Suprapubic skin (tissue), 4 donors: ENCODE measurements at places on chromosomes 11 and 22.

DNA sequence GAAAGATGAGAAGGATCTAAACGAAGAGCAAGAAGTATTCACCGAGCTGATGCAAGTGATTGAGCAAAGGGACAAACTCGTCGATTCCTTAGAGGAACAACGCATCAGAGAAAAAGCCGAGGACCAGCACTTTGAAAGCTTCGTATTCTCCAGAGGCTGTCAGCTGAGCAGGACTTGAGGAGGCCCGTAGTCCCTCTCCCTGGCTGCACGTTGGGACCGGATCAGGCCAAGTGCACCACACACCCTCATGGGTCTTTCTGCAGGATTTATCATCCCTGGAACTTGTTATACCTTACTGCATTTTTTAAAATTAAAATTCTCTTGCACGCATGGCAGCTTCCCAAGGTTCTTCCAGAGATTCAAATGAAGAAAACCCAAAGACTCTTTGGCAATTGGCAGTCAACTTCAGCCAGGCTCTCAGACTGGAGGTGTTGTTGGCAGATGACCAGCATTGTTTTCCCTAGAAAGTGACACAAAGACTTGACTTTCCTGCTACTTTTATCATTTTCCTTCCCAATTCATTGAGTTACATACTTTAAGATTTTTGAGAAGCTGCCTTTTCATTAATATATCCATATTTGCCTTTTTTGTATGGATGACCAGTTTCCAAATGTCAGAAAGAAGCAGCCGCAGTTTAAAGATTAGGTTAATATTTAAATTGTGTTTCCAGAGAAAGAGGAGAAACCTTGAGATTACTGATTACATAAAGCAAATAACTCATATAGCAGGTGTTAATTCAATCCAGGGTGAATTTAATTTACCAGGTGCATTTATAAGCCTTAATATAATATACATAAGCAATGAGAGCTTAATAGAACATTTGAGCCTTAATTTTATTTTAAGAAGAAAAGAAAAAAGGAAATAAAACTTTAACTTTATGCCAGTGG, 18.8 kb upstream of the PARVA start:
- no peaks in the 10 kb centered on the region for H3K4me1 ChIP-seq
- no peak overlapping the region for H3K4me3 ChIP-seq
- H3K27me3 ChIP-seq: no peaks in the 10 kb centered on the region
- peaks cover 2% of the 10 kb centered on the region for H3K36me3 ChIP-seq
- no peak for DNase-seq

DNA sequence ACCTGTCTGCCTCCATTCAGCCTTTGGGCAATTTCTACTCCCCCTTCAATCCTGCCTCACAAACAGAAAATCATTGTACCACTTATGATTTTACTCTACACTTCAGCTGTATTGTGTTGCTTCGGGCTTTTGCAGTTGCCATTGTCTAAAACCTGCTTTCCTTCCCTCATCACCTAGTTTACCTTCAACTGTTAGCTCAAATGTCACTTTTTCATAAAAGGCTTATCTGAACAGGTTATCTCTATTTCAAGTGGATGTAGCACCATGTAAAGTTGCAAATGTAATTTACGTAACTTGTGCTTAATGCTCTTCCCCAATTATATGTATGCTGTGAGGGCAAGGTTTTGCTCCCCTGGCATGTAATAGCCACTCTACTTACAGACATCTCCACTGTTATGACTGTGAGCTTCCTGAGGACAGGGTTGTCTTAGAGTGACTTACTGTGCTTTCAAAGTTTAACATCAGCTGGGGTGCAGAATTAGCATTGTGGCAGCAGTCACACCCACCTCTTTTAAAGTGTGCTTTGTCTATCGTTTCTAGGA, 5.4 kb downstream of the RPS25 start:
- DNase-seq: no peak
- H3K4me1 ChIP-seq: peaks cover 21% of the 10 kb centered on the region
- no peak overlapping the region for H3K4me3 ChIP-seq

DNA sequence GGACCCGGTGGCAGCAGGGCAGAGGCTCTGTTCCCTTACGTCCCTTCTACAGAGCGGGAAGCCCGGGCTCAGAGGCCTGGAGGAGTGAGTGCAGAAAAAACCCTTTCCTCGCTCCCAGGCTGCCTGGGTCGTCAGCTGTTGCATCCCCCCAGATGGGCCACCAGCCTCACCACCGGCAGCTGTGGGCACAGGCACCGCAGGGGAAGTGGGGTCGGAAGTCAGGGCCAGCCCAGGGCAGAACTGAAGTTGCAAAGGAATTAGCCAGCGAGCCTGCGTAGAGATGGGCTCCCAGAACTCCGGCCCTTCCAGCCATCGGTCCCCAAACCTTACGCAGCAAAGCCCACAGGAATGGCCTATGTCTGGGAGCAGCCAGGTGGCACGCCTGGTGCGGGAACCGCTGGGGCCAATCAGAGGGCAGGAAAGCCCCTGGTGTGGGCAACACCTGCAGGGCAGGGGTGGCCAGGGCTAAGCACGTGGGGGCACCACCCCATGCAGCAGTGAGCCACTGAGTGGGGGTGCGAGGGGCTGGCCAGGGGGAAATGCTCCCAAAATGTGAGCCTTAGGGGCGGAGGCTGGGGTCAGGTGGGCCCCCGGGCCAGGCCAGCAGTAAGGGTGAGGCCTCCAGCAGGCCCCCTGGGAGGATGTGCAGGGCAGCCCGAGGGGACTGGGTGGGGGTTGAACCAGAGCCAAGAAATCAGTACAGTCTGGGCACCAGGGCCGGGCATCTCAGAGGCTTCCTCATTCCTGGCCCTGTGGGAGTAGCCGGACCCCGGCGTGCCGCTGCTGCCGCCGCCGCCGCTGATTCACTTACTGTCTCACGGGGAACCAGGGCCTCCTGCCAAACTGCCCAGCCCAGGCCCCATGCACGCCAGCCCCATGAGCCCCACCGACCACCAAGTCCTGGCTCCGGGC, 58.2 kb downstream of the WNT7B start:
- no peak for DNase-seq
- no peaks in the 10 kb centered on the region for H3K36me3 ChIP-seq
- H3K4me1 ChIP-seq: no peaks in the 10 kb centered on the region
- H3K27ac ChIP-seq: no peak overlapping the region
- H3K4me3 ChIP-seq: no peak overlapping the region
- peaks cover 8% of the 10 kb centered on the region for H3K27me3 ChIP-seq

GRCh38 chr11:111923951-111924350, 5.2 kb downstream of the C11orf52 start:
- H3K27me3 ChIP-seq: no peaks in the 10 kb centered on the region
- no peak for DNase-seq
- no peak overlapping the region for H3K4me3 ChIP-seq

GRCh38 chr22:27032091-27032761, 374.8 kb downstream of the MIAT start:
- peaks cover 9% of the 10 kb centered on the region for H3K27me3 ChIP-seq
- peaks cover 6% of the 10 kb centered on the region for H3K4me1 ChIP-seq
- H3K36me3 ChIP-seq: no peaks in the 10 kb centered on the region

- H3K36me3 ChIP-seq: no peaks in the 10 kb centered on the region
- H3K27ac ChIP-seq: no peak overlapping the region
- no peak overlapping the region for H3K4me3 ChIP-seq
- H3K27me3 ChIP-seq: no peaks in the 10 kb centered on the region
- H3K4me1 ChIP-seq: peaks cover 54% of the 10 kb centered on the region
Measured at GRCh38 chr22:46454504-46455269, 82.7 kb downstream of the CELSR1 start.

DNA sequence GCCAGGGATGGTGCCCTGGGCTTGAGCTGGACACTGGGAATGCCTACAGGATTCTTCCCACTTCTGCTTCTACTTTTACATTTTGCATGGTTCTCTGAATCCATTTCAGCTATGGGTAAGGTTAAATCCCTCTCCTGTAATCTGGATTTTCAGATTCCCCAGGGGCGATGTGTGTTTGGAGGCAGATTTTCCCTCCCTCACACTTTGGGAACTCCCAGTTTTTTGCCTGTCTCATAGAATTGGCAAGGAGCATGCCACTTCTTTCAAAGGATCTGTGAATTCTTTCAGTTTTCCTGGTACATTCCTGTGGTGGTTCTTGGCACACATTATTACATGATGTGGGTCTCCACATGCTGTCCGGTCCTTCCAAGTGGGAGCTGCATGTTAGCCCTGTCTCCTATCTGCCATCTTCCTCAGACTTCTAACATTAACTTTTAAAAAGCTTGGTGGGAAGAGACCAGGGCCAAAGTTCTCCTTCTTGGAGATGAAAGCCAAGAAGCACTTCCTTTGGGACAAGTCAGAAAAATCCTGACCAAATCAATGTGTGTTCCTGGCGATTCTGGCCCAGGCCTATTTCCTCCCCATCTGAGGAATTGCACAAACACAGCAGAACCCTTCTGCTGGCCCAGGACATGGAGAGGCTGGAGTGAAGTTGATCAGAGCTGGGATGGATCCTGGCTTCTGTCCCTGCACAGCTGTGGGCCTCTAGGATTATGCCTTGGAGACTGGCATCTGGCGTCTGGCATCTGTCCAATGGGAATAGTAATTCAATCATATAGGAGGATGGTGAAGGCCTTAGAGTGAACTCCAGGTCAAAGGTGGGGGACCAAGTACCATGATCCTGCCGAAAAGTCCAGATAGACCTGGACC, 5.4 kb upstream of the APOL2 start:
- H3K36me3 ChIP-seq: no peaks in the 10 kb centered on the region
- H3K4me1 ChIP-seq: peaks cover 14% of the 10 kb centered on the region

GRCh38 chr11:130220311-130221035, 60.9 kb downstream of the ST14 start:
- H3K36me3 ChIP-seq: no peaks in the 10 kb centered on the region
- no peak overlapping the region for H3K4me3 ChIP-seq
- DNase-seq: no peak
- no peak overlapping the region for H3K27ac ChIP-seq
- H3K27me3 ChIP-seq: no peaks in the 10 kb centered on the region

DNA sequence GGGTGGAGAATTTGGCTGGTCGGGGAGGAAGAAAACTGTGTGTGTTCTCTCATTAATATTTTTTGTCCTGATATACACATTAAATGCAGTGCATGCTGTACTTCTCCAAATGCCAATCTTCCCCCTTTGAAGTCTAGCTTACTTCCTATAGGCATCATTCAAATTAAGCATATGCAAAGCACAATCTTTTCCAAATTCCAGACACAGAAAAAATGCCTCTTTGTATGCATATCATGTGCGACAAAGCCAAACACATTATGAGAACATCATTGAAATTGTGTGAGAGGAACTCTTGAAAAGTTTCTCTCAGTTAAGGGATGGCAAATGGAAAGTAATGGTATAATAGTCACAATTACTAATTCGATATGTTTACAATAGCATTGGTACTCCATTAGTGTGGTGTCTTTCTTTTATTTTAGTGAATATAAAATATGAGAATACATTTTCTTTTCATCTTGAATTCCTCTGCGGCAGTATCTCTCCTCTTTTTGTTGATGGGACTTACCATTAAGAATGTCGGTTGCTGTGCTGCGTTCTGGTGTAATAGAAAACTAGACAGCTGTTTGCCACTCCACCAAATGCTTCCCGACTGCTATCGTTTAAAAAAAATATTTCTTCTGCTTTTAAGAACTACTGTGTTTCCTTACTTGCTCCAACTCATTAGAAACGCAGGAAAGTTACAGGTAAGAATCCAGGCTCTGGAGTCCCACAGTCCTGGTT, 19.3 kb upstream of the NRIP3 start:
- no peak overlapping the region for H3K27ac ChIP-seq
- H3K36me3 ChIP-seq: no peaks in the 10 kb centered on the region
- no peaks in the 10 kb centered on the region for H3K27me3 ChIP-seq
- H3K4me3 ChIP-seq: no peak overlapping the region
- DNase-seq: no peak

DNA sequence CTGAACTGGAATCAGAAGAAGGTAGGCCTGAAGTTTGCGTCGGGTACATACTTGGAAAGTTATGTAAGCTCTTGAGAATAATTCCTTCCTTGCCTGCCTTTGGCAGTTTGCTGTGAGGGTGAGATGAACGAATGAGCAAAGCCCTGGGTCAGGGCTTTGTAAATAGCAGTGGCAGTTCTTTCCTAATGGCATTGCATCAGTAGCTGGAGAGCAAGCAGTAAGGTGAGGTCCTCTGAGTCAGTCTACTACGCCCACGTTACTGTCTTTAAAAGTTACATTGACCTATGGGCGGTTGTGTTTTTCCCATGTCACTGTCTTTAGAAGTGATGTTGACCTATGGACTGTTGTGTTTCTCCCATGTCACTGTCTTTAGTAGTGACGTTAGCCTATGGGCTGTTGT, 179.1 kb upstream of the E2F8 start:
- DNase-seq: no peak
- H3K36me3 ChIP-seq: no peaks in the 10 kb centered on the region
- no peaks in the 10 kb centered on the region for H3K4me1 ChIP-seq
- no peak overlapping the region for H3K4me3 ChIP-seq
- no peak overlapping the region for H3K27ac ChIP-seq

DNA sequence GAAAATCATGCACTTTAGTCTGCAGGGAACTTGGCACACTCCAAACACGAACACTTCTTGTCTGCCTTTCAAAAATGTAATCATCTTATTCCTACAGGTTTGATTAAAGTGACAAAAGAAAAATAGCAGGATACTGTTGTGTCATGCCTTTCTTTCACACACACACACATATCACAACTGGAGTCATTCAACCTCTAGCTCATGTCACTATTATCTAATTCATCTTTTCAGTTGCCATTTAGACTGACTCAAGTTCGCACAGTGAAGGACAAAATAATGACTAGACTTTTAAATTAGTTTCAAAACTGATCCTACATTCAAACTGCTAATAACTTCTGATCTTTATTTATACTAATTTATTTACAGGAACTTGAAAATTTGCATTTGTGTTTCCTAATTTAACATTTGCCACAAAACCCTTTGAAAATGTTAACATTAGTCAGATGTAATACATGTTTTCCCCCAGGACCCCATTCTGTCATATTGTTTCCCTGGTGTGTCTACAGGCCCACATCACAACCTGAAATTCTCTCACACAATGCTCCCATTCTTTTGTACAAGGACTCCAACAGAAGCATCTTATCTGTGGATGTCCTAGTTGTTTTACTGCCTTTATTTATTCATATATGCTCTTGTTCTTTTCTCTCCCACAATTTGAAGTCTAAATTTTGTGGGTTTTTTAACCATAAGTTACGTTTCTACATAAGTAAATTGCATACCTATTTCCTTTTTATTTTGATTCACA, 171.1 kb downstream of the GRIA4 start:
- no peak for DNase-seq
- no peaks in the 10 kb centered on the region for H3K36me3 ChIP-seq
- no peaks in the 10 kb centered on the region for H3K4me1 ChIP-seq
- no peaks in the 10 kb centered on the region for H3K27me3 ChIP-seq

DNA sequence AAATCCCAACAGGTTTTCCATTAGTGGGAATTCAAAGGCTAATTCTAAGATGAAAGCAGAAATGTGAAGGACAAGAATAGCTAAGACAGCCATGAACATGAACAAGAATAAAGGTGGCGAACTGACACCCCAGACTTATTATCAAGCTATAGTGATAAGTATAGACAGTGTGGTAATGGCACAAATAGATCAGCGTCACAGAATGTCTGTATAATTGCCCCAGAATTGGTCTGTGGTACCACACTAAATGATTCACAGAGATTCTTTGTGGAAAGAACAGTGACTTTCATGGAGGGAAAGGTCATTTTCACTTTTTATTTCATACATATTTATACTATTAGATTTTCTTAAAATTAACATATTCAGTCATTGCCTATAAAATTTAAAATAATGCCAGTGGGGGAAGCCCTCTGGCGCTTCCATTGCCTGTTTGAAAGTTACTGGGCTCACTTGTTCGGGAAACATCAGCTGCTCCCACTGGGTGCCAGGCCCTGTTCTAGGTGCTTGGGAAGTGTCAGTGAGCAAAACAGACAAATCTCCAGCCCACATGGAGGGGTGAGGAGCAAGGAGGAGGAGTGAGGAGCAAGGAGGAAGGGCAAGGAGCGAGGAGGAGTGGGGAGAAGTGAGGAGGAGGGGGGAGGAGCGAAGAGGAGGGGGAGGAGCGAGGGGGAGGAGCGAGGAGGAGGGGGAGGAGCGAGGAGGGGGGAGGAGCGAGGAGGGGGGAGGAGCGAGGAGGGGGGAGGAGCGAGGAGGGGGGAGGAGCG, 11.3 kb upstream of the NLRP6 start:
- no peaks in the 10 kb centered on the region for H3K36me3 ChIP-seq
- DNase-seq: peak; percentile 75
- H3K4me1 ChIP-seq: peaks cover 17% of the 10 kb centered on the region
